ENCODE measurements at places on chromosomes 6 and 20.

- DNase-seq = no peak
Measured at GRCh38 chr6:15108383-15108715, 137.5 kb upstream of the JARID2 start.

DNA sequence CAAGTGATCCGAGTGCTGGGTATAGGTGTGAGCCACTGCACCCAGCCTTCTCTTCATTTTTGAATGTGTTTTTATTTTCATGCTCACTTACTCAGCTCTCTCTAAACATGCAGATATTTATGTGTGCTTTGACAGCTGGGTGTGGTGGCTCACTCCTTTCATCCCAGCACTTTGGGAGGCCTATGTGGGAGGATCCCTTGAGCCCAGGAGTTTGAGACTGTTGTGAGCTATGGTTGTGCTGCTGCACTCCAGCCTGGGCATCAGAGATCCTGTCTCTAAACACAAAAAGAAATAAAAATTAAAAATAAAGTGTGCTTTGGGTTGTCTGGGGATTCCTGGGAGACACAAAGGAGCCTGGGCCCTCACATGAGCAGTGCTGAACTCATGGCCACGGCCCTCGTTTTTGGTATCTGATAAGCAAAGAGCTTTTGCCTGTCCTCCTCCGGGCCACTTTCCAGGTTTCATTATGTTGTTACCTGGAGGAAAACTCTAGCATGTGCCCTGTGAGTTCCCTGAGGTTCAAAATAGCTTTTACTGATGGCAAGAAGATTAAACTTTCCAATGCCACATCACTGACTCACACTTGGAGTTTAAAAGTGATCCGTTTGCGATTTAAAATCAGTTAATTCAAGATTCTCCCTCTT lies 78.5 kb downstream of the CD164 start:
- DNase-seq = no peak

DNA sequence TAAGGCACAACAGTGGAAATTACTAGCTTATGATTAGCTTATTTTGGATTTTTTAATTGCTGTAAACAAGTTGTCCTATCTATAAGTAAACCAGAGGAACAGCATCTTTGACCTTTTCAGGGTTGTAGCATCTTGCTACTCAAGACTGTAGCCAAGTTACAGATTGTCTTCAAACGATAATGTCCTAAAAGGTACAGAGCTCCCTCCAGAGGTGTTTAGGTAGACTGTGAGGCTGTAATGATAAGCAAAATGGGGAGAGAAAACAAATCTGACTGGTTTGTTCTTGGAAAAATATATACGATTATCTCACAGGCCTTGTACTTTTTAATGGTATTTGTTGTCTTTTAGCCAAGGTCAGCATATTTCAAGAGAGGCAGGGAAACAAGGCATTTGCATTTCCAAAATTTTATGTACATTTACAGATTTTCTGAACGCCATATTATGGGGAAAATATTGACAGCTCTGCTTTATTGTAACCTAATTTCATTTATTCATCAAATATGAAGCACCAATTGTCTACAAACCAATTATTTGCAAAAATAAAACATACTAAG lies 273.4 kb downstream of the MEI4 start:
- DNase-seq = no peak

GRCh38 chr20:20712004-20712473 lies 405 bp downstream of the RALGAPA2 start:
- peak; percentile 25 for DNase-seq

GRCh38 chr6:117600008-117600743 lies 2.1 kb downstream of the GOPC start:
- DNase-seq = no peak

GRCh38 chr6:38085031-38085430 lies 265.5 kb downstream of the ZFAND3 start:
- no peak for DNase-seq

- DNase-seq = no peak
Measured at GRCh38 chr6:80143419-80143937, 37.0 kb downstream of the BCKDHB start.
